ENCODE measurements at places on chromosomes 4 and X.

- no peak for DNase-seq
These were observed 353.0 kb upstream of the SLC7A11 start for GRCh38 chr4:138595171-138595570.

DNA sequence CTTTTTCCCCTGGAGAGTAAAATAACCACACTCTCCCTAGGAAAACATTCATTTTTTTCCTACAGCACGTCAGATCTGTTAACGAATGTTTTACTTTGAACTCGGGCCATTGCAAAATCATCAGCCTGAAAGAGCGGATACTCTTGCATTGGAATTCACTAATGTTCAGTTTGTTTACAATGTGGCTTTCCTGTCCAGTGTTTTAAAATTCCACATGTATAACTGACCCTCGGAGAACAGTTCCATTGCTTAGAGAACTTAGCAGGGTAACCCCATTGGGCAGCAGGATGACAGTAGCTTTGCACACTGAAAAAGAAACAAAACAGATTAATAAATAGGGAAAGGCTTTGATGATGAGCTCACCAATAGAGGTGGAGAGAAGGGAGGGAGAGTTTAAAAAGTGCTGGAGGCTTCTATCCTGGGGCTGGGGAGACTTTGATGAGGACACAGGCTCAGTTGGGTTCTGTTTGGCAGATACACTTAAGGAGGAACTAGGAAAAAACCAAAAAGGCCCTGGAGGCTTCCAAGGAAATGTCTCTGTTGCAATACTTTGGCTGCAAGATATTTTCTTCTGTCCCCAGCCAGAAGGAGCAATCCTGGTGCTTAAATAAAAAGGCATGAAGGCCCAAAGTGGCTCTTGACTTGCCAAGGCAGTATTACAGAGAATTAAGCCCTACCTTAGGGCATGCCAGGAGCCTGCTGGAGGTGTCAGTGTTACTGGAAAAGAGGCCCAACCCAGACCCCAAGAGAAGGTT is 143.1 kb downstream of the ARSF start:
- peak; percentile 69 for DNase-seq

DNA sequence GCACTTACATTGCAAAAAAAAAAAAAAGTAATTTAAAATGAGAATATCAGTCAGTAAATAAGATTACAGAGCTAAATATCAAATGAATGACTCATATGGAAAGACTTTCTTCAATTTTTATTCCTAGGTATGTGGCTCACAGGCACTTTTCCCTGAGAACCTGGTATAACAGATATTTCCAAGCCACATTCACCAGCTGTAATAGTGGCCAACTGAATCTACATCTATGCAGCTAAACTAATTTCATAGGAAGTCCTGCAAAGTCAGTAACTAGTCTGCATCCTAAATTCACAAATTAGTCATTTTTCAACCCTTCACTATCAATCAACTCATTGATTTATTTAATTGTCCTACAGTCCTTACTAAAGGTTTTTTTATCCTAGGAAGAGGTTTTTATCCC is 5.6 kb downstream of the PDE5A start:
- DNase-seq, result no peak

DNA sequence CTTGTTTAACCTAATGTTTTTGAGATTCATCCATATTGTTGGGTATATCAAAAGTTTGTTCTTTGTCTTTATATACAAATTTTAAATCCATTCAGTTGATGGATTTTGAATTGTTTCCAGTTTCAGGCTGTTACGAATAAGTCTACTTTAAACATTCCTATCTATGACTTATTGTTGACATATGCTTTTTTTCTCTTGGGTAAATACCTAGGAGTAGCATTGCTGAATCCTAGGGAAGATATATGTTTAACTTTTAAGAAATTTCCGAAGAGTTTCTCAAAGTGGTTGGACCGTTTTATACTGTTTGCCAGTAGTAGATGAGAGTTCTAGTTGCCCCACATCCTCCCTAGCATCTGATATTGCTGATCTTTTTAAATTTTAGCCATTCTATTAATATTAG is 60.9 kb upstream of the IL13RA1 start:
- no peak for DNase-seq

DNA sequence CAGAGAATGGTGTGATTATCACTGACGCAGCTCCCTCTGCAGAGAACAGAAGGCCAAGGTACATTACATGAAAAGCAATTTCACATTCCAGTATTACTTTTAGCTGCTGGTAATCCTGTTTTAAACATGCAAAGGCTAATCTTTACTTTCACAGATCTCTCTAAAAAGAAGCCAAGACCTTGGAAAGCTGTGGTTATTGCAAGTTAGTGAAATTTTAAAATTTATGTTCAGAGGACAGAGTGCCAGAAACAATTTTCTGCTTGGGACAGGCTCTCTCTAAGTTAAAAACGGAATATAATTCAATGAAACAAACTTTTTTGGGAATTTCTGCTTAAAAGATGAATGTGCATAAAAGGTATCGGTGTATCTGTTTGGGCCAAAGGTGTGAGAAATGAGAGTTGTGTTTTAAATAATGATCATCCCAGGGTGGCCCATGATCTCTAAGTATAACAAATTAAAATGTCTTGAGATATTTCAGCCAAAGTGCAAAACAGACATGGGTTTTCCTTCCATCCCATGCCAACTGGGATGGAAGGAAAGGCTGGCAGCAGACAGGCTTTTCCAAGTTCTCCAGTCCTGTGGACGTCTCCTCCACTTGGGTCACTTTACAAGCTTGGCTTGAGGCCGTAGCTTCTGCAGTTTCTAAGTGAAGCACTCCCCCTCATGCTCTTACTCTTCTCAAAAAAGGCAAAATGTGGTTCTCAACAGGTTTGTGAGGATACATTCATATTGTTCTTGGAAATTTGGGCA is 118.0 kb downstream of the DRD5 start:
- DNase-seq, result no peak

- DNase-seq, result no peak
These were observed 1512.5 kb downstream of the STIM2 start for GRCh38 chr4:28373191-28373590.

DNA sequence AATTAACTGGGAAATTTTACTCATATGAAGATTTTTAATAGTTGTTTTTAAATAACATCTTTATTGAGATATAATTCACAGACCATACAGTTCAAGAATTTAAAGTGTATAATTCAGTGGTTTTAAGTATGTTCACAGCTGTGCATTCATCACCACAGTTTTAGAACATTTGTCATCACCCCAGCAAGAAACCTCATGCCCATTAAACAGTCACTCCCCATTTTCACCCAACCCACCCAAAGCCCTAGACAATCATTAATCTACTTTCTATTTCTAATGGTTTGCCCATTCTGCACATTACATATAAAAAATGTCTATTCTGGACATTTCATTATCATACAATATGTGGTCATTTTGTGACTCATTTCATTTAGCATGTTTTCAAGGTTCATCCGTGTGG is 2.8 kb downstream of the UPRT start:
- no peak for DNase-seq

DNA sequence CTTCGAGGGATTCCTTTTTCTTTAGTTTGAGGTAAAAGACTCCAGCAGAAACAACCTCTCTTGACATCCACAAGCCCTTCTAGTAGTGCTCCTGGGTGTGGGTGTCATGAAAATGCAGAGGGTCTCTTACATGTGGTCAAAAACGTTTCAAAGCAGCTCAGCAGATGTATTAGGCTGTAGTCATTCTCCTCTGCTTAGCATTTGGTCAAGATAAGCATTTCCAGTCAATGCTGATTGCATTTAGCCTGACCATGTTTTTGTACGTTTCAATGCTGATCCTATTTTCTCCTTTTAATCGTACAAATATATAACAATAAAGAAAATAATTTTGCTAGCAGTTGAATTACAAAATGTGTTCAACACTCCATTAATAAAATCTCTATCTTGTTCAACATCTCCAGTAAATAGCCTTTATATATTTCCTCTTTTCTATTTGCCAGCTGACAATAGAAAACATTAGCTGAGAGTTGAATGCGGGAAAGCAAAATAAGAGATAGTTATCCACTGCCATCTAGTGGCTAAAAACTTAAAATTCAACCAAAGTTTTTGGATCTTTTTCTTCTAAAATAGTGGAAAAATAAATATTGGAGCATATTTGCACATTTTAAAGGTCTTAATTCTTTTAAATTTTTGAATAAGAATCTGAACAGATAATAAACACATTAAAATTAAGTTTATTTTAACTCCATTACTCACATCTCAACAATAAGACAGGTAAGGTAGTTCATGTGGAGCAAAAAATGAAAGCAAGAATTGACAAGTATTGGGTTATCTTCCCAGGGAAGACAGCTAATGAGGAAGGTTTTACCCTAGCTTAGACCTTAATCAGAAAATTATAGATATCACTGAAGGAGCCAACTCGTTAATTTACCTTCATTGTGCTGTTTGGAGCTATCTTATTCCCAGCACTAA is 15.2 kb upstream of the PACRGL start:
- no peak for DNase-seq

- peak; percentile 52 for DNase-seq
These were observed at the start of gene GPRASP2 for GRCh38 chrX:102712216-102712966. Gene GPRASP2, plus strand, starts transcription at chrX:102712448. Its CDS starts 2,422 bp downstream, at chrX:102714870.

DNA sequence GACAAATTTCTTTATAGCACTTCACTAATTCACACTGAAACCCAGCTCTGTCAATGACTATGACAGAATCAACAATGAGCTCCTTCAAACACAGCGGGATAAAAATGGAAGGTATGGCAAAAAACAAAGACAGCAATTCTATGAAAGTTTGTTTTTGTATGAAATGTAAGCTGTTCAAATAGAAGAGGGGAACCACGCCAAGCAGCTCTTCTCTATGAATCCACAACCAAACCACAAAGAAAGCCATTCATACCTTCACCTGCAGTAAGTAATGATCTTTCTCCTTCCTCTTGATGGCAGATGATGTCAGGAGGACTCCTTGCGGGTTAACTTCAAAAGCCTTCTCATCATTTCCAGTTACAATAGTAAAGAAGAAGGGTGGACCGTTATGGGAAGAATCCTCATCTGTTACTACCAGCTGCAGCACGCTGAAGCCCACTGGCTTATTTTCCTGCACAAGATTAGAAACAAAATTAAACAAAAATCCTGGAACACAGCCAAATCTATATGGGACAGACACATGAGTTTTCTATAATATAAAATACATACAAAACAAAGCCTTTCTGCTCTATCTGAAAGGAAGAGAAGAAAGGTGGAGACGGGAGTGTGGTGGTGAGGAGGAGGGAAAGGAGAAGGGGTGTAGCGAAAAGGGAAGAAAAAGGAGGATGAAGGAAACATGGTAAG is 48.9 kb upstream of the MTNR1A start:
- no peak for DNase-seq

DNA sequence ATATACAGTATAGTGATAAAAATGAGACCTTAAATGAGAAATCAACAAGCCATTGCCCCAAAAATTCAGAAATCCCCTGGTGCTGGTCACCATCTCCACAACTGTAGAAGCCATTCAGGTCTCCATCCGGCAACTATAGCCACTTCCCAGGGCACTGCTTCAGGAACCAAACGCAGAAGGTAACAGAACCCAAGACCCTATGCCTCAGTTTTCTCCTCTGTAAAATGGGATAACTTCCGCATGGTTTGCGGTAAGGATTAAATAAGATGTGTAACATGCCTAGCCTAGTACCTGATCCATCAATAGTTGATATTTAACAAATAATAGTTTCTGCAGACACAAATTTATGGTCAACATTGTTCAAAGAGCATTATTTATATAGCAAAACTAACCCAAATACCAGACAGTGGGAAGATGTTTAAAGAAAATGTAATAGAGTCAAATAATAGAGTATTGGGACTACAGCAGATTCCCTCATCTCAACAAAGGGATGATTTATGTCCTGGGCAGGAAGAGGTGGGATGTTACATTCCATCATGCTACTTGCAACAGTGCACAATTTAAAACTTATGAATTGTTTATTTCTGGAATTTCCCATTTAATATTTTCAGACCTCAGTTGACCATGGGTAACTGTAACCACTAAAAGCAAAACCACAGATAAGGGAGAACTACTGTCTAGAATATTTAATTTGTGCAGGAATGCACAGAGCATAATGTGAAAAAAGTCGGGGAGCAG is 30.0 kb downstream of the IRF2 start:
- DNase-seq, result no peak

DNA sequence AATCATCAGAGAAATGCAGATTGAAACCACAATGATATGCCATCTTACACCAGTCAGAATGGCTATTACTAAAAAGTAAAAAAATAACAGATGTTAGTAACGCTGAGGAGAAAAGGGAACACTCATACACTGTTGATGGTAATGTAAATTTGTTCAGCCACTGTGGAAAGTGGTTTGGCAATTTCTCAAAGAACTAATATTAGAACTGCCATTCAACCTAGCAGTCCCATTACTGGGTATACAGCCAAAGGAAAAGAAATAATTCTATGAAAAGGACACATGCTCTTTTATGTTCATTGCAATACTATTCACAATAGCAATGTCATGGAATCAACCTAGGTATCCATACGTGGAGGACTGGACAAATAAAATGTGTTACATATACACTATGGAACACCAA is 566.3 kb downstream of the STPG2 start:
- DNase-seq, result no peak

DNA sequence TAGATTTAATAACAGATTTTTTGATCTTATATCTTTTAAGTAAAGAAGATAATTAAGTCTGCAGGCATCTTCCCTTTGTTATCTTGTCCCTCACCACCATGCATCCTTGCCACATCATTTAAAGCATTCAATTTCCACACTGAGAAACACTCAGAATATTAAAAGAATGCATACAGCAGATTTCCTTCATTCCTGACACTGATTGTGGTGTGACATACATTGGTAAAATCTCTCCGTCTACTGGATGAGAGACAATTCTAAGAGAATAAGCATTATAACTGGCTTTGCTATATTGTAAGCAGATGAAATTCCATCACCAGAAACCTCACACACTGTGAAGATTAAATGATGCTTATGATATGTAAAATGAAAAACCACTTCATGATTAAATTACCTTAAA is 97.4 kb upstream of the TRPC5OS start:
- no peak for DNase-seq

DNA sequence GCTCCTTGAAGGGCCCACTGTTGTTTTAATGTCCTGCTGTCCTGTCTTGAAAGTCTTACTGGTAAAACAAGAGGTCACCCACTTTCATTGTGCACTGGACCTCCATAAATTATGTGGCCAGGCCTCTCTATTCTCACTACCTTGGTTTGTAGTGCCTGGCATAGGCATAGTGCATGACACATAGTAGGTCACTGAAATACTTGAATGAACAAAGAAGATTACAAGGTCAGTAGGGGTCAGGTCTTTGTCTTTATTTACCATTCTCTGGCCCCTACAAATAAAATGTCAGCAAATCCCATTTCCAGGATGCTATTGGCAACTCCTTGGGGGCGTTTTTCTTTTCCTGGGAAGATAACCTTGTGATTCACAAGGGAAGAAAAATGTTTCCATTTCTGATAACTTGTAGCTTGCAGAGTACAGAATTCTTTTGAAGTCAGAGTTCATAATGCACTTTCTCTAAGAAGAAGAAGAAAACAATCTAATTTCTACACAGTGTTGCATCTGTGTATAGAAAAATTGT is 1.4 kb downstream of the PGM2 start:
- DNase-seq, result no peak

DNA sequence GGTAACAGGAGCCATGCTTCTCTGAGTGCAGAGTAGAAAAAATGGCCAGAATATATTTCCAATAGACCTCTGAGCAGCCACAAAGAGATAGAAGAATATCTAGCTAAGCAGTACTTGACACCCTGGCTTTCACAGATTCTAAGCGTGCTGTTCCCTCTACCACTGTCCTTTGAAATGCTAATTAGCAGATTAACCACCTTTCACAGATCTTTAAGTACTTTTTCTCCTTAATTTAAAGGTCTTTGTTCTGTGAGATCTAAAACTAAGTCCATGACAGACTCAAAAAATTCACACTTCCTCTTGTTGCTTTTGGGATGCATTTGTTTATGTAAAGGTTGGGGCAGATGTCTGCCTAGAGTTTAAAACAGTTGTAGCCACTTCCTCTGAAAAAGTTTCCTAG is 28.3 kb upstream of the MAGEC2 start:
- DNase-seq, result peak; percentile 46

Measured in ELF-1 (cell line).